Right hindlimb (tissue), 1 donor: ENCODE measurements at places on chromosomes 16 and 17.

DNA sequence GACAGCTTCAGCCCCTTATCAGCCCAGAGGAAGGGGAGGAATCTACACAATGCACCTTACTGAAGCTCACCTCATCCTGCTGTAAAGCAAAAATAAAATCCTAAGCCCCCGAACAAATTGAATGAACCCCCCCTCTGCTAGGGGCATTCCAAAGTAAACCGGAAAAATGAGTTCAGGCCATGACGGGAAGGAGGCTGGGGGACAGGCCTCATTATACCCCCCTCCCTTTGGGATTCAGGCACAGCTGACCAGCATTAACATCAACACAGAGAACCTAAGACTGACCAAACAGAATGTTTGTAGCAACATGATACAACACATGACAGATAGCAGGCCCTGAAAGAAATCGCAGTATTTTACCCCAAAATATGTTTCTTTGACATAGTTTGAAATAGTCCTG, 64.2 kb downstream of the DNAH17 start:
- DNase-seq = peak; percentile 11

DNA sequence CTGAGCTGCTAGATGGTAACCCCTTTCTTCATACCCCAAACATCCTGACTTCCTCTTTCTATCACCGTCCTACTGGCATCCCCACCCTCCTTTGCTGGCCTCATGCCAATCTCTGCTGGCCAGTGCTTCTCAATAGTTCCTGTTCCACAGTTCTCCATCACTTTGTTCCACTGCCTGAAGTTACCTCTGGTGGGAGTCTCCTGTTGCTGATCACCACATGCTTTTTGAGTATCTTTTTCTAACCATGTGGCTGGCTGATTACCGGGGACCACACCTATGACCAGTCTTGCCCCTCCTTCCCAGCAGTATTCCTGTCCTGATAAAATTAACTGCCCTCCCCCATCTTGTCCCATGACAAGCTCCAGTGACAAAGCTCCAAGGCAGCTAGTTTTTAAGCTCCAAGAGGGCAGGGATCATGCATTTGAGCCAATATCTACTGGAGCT, 380.4 kb upstream of the CCL2 start:
- no peak for DNase-seq

- no peak for DNase-seq
Observed at GRCh38 chr16:69241926-69242325, 55.0 kb downstream of the SNTB2 start.

DNA sequence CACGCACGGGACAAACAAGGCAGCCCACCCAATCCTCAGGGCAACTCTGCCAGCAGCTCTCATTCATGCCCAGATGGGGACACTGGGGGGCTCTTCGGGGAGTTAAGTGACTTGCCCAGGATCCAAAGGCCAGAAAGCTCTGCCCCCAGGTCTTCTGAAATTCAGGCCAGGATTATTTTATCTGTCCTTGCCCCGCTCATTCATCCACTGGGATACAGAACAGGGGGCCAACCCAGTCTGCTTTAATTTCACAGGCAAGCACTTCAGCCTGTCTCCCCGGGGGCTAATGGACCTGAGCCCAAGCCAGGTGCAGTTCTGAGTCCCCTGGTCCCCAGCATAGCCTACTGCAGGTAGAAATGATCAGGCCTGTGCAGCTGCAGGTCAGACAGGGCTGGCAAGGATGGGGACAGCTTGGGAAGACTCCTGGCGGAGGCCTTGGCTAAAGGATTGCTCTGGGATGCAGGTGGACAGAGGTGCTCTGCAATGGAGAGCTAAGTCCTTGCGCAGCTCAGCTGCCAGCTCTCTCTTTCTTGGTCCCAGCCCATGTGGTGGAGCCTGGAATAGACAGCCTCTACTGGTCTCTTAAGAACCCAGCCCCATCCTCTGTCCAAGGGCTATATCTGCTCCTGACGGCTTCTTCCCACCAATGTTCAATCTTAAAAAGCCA, 766 bp upstream of the B3GNT9 start:
- no peak for DNase-seq

- DNase-seq = no peak
Observed at GRCh38 chr16:87325423-87325858, 8.2 kb upstream of the C16orf95 start.

- DNase-seq = no peak
Observed at GRCh38 chr17:43562679-43563599, 16.8 kb upstream of the ETV4 start.

DNA sequence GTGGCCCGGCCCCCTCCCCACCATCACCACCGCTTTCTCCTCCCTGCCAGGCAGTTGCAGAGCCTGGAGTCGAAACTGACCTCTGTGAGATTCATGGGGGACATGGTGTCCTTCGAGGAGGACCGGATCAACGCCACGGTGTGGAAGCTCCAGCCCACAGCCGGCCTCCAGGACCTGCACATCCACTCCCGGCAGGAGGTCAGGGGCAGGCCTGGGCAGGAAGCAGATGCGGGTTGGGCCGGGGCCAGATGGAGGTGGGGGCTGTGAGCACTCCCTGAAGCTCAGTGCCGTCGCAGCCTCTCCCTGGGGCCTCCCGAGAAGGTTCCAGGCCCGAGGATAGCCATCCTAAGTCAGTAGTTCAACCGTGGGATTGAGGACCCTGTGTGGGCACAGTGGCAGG, 14.2 kb upstream of the ADGRG3 start:
- peak; percentile 58 for DNase-seq

DNA sequence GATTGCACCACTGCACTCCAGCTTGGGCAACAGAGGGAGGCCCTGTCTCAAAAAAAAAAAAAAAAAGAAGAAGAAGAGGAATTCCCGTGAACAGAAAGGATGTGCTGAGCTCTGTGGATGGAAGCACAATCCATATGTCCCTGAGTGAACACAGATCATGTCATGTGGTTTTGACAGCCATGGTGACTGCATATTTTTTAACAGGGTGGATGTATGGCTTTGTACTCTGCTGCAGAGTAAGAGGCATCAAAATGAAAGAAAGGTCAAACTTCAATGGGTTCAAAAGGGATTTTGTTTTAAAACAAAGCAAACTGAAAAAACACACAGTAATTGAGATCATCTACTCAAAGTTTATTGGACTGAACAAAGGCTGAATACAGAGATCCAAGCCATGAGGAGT, 31.5 kb downstream of the MXRA7 start:
- DNase-seq = no peak

DNA sequence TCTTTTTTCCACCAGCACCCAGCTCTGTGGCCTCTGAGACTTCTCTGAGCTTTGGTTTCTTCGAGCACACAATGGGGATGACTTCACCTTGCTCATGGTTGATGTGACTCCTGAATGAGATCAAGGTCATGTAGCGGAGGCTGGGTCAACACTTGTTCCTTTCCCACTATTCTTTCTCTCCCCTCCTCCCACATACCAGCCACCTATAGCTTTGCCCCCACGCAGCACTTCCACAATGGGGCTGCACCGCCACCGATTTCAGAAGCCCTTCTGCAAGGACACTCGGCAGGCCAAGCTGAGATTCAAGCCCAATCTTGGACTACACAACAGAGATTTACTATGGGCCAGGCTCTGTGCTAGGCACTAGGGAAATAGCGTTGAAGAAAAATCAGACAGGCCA, 14.4 kb downstream of the TRIM25 start:
- no peak for DNase-seq

DNA sequence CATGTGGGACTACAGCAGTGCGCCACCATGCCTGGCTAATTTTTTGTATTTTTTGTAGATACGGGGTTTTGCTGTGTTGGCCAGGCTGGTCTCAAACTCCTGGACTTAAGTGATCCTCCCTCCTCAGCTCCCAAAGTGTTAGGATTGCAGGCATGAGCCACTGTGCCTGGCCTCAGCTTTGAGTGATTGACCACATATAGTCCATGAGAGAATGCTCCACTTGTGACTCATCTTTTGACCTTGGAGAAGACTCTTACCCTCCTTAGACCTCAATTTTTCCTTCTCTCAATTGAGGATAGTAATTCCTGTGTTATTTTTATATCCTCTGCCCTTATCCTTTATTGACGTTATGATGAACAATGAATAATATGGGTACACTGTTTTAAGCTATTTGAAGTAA, 30.9 kb upstream of the DUSP14 start:
- no peak for DNase-seq

DNA sequence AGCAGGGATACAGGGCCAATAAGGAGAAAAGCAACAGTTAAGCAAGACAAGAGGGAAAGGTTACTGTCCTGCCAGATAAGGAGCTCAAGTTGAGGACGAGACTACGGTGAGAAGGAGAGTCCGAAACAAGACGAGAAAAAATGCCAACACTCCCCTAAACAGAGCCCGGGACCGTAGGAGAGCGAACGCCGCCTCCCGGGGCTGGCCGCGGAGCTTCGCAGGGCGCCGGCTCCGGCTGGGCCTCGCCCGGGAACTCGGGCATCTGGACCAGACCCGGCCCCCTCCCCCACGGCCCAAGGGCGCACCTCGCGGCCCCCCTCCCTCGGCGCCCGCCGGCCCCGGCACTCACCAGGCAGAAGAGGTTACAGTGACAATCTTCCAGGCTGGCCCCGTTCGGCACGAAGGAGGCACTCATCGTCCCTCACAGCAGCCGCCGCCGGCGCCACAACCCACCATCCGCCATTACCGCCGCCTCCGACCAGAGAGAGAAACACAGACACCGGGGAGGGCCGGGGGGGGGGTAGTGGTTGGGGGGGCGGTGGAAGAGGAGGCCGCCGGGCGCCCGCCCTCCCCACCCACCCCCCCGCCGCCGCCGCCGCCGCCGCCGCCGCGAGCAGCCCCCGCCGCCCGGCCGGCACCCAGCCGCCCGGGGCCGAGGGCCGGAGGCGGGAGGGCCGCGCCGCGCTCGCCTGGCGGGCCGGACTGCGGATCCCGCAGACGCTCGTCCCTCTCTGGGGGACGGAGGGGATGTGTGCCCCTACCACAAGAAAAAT, at the start of gene MED13:
Gene MED13 (minus strand): TSS at position 488 of the 773 bp plus-strand sequence. CDS start 73 bp downstream, at position 415.
- peak; percentile 77 for DNase-seq

- no peak for DNase-seq
Observed at GRCh38 chr16:58970775-58971174, 236.7 kb upstream of the GOT2 start.

DNA sequence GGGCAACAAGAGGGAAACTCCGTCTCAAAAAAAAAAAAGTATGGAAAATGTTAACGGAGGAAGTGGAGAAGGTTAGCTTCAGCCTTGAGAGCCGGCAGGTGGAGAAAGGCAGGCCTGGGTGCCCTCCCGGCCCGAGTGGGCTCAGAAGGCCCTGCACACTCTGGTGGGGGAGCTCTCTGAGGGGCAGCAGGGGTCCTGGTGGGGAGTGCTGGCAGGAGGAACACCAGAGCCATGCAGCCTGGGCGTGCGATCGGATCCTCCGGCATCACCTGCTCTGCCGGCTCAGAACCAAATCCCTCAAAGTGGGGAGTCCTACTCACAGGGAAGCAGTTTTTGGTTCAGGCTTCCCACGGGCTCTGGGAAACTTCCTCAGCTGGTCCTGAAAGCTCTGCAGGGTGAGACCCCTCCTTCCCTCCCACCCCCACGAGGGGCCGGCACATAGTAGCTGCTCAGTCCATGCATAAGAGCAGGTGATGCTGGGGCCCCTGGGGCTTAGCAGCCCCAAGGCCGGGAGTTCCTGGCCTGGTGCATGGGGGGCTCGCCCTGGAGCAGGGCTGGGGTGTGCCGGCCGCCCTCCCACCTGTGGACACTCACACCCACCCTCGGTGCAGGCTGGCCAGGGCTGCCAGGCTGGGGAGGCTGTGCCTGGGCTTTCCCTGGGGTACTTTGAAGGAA, 1.2 kb downstream of the FN3K start:
- no peak for DNase-seq
